ENCODE measurements at places on chromosomes 13 and 19.

DNA sequence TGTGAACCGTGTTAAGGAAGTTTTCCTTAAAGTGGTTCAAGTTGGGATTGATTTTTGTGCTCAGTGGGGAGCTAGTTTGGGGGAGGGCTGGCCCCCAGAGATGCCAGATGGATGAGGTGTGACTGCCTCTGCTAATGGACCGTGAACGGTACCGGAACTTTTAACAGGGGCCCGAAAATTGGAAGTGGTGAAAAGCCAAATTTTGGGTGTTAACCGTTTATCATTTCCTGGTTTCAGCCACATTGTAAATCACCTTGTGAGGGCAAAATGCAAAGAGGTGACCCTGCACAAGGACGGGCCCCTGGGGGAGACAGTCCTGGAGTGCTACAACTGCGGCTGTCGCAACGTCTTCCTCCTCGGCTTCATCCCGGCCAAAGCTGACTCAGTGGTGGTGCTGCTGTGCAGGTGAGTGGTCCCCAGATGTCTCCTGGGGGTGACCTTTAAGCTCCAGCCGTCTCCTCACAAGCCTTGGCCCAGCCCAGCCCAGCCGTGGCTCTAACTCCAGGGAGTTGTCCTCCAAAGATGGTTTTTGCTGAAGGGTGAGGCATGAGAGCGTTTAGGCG, 18.2 kb downstream of the UPF1 start:
- DNase-seq = no peak

DNA sequence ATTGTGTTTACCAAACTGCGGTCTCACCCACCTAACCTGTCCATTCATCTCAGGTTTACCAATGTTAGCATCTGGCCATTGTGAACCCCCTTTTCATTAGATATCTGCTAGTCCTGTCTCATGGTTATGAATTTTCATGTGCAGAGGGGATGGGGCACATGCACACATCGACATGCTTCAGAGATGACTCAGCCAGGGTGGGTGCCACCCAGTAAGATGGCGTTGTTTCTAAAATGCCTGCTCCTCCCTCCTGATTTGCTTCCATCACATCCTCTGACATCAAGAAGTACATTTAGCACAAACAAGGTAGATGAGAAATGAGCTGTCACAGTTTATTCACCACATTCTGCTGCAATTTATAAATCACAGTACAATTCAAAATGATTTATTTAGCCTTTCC, 51.3 kb downstream of the GPALPP1 start:
- no peak for DNase-seq

DNA sequence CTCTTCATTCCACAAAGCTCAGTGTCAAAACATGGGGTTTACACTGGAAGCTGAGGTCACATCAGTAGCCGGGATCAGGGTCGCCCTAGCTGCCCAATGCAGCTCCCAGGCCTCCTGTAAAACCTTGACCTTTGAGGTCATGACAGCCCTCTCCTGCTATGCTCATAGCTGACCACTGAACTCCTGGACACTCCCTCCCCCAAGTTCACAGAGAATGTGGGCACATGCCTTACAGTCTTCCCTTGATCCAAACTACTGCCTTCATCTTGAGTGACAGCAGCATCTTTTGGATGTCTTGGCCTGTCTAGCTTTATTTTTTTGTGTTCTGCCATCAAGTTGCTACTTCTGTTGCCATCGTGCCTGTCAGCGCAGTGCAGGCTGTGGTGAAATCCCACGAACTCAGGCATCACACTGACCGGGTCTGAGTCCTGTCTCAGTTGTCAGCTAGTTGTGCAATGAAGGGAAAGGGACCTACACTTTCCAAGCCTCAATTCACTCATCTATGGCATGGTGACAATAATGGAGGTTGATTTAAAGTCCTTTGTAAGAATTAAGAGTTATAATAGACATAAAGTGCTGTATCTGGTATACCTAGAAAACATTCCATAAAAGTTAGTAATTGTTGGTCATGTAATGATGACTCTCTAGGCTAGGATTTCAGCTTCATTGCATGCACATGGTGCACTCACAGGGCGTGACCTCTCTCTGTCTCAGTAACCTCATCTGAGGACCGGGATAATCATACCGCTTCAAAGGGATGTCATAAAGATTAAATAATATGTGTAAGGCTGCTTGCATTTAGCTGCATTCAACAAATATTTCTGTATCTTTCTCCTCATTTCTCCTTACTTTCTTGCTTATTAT, 16.4 kb upstream of the ALOX5AP start:
- no peak for DNase-seq

DNA sequence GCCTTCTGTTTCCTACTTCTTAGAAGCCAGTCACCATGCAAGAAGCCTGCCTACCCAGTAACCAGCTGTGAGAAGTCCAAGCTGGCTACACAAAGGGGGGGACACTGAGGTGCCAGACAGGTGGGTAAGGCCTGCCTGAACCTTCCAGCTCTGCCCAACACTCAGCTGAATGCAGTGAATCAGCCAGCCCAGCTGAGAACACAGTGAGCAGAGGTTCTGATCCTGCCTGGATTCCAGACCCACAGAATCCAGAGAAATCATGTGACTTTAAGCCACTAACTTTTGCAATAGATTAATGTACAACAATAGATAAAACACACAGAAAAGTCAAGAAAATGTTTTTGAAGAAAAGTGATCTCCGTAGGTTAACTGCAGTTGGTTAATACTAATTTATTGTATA, 151.7 kb downstream of the EFNB2 start:
- DNase-seq = no peak
